ENCODE measurements at places on chromosomes 1 and 21.
A peak's percentile ranks its signal among the peaks of the same experiment; 100 is the strongest.

- no peak for DNase-seq
Measured at GRCh38 chr1:94362466-94363058, 55.6 kb upstream of the ABCD3 start.

DNA sequence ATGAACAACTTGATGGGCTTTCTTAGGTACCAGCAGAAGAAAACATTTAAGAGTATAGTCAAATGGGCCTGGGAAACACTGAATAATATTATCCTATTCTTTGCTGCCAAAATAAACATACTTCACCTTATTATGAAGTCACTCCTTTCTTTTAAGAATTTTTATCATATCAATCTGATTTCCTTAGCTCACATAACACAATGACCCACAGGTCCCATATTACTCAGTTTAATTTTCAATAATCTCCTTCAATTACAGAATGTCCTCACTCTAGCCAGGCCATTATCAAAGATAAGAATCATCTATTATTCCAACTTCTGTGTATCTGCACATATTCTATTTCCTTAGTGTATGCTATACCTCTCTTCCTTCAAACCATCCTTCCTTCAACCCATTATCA lies 63.0 kb downstream of the PIGK start:
- DNase-seq = no peak

GRCh38 chr1:174795806-174796205 lies 203.9 kb upstream of the CACYBP start:
- no peak for DNase-seq

DNA sequence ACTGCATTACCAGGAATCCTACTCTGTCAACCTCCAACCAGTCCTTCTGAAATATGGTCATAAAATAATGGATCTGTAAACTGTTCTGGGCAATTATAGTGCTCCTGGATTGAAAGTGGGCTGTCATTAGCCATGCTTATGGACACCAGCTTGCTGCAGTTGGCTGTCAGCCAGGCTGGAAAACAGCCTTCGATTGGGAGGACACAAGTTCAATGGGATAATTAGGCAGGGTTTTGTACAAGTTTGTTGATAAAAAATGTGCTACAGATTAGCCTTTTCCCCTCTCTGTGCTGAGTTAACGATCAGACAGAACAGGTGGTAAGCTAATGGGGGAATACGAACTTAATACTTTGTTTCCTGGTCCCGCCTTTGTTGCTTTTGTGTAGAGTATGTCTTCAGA lies 413.9 kb downstream of the DUSP10 start:
- DNase-seq = no peak

DNA sequence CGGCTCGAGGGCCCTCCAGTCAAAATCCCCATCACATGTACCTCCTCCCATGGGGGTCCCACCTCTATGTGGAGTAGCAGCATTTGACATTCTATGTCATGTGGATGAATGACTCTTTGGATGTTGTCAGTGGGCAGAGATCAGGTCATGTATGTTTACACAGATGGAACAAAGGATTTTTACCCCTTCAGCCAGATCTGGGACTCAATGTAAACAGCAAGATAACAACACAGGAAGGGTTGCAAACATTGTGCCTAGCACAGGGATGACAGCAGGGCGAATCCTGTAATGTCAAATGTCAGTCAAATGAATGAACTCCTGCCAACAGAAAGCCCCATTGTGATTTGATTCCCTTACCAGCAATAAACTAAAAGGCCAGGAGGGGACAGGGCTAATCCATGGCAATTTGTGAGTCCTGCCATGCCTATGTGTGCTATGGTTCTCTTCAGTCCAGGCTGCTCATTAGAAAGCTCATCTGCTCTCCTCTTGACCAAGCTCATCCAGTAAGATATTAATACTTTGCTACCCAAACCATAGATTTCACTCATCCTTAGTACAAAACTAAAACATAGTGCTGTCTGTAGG lies 60.3 kb downstream of the PGBD5 start:
- DNase-seq = no peak

DNA sequence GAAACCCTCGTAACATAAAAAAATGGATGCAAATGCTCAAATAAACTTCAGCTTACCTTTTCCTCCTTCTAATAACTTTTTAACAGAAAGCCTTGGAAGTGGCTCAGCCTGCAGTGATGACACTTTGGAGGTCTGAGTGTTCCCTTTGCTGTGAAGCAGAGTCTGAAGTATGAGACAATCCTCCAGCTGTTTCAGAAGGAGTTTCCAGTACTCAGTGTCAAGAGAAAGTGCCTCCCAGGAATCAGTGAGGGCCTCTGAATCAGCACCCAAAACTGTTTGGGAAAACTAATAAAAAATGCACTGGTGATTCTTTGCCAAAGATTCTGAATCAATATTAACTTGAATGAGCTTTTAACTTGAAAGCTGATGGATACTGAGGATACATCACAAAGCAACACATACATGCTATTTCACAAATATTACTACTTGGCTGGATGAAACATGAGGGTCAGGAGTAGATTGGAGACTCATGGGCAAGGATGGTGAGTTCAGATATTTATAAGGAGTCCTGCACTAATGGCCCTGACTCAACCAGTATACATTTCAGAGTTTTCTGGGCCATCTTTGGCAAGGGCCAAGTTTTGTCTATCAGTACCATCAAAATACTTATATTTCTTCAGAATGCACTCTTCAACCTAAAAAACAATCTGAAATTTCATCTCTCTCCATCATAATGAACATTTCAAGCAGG lies 77.0 kb downstream of the IARS2 start:
- no peak for DNase-seq

- no peak for DNase-seq
Measured at GRCh38 chr1:225201447-225201846, 226.4 kb downstream of the LBR start.

DNA sequence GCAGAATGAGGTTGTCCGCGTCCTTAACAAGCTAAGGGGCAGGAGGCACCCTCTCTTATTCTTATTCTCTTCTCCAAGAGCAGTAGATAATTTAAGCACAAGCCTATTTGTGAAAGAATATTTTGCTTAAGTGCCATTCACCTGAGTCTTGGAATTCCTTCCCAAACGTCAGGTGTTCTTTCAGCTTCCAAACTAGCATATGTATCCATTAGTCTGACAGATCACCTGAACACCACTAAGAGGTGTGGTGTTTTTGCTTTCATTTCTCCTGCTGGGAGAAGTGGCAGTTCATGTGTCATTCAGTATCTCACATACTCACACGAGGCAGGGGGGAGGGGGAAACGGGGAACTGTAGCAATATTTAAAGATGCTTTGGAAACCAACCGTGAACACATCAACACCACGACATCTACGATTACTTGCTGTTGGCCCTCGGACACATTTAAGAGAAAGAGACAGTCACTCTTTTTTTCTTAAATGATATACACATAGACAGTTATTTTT lies 45.5 kb upstream of the RBM15 start:
- DNase-seq = no peak

- DNase-seq = no peak
Measured at GRCh38 chr1:198455966-198456365, 84.5 kb downstream of the ATP6V1G3 start.

- DNase-seq = no peak
Measured at GRCh38 chr1:3312898-3313575, 141.4 kb upstream of the ARHGEF16 start.

DNA sequence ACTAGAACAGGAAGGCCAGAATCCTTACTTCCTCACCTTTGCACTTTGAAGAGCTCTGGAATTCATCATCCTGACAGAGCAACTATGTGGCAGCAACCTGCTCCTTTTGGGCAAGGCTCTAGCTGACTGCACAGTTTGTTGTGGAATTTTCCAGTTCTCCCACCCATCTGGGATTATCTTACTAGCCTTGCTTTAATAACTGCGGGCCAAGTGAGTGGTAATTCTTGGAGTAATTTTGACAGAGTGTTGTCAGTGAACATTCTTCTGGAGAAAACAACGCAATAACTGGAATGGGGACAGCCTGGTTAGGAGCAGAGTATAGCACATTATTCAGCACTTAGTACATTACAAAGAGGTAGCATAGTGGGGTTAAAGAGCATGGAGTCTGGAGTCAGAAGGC lies 75.3 kb downstream of the NTMT2 start:
- DNase-seq = no peak

DNA sequence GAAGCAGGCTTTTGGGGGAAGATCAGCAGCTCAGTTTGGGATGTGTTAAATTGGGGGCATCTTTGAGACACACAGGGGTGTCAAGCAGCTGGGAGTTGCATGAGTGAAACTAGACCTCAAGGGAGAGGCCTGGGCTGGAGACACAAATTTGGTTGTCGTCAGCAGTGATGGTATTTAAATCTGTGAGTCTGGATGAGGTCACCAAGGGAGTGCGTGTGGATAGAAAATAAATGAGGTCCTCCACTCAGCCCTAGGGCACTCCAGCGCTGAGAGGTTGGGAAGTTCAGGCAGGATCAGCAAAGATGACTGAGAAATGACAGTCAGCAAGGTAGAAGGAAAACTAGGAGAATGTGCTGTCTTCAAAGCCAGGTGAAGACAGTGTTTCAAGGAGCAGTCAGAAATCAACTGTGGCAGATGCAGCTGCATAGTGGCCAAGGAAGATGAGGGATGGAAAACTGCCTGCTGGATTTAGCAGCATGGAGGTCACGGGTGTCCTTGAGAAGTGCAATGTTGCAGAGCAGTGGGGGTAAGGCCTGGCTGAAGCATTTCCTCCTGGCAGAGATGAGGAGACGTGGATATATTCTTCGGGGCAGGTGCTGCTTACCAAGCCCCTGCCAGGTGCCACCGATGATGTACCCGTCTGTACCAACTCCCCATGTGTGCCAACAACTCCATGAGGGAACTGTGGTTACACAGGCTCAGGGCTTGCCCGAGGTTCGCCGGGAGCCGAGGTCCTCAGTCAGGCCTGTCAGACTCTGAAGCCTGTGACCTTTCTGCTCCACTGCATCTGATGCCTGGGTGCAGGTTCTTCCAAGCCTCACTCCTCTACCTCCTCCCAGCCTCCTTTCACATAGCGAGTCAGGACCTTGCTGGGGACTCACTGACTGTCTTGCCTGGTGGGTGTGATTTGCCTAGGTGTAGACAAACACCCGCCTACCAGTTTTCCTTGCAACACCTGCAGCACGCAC lies 11.3 kb downstream of the MAP7D1 start:
- no peak for DNase-seq

DNA sequence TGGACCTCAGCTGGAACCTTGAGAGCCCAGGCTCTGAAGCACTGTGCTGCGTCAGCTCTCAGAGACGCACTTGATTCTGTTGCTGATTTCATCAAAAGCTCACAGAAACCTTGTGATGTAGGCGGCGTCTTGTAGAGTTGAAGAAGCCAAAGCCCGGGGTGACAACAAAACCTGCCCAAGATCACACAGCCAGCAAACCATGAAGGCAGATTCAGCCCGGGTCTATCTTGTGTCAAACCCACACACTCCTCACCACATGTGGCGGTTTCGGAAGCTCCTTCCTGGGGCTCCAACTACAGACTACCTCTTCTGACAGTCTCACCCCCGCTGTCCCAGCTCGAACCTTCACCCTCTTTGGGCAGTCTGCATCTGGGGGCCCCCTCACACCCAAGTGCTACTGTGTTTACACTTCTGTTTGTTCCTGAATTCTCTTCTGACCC lies 50.4 kb downstream of the TENT5C start:
- peak; percentile 79 for DNase-seq

DNA sequence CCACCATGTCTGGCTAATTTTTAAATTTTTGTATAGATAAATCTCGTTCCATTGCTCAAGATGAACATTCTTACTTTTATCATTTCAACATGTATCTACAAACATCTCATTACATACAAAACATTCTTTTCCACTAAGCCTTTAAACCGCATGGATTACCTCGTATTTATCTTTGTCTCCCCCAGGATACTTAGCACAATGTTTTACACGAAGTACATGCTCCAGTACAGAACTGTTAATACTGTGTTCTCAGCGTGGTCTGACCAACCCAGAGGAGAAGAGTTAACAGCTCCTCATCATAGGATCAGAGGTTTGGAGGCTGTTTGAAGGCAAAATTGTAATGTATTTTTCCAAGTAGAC lies 7.4 kb downstream of the PIK3C2B start:
- DNase-seq = no peak

DNA sequence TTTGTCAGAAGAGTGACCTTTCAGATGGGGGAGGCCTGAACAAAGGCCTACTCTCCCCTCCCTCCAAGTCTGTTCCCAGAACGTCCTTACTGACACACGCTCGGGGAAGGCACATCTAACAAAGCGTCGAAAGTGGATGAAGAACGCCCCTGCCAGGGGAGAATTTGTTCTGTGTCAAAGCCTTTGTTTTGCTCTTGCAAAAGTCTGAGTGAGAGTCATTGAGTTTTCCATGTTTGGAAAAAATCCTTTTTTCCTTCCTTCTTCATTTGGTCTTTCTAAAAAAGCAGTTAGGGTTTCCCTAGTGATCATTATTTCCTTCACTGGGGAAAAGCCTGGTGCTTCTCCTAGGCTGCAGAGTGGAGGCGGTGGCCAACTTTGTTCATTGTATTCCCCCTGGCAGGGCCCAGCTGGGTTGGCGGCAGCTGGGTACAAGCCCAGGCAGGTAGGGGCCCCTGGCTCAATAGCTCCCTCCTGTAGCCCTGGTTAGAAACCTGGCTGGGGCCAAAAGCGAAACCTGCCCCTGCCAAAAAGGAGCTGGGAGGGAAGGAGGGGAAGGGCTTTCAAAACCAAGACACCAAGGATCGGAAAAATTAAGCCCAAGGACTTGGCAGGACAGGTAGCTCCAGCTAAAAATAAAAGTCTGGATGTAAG lies 81.1 kb downstream of the ITPKB start:
- DNase-seq = no peak

DNA sequence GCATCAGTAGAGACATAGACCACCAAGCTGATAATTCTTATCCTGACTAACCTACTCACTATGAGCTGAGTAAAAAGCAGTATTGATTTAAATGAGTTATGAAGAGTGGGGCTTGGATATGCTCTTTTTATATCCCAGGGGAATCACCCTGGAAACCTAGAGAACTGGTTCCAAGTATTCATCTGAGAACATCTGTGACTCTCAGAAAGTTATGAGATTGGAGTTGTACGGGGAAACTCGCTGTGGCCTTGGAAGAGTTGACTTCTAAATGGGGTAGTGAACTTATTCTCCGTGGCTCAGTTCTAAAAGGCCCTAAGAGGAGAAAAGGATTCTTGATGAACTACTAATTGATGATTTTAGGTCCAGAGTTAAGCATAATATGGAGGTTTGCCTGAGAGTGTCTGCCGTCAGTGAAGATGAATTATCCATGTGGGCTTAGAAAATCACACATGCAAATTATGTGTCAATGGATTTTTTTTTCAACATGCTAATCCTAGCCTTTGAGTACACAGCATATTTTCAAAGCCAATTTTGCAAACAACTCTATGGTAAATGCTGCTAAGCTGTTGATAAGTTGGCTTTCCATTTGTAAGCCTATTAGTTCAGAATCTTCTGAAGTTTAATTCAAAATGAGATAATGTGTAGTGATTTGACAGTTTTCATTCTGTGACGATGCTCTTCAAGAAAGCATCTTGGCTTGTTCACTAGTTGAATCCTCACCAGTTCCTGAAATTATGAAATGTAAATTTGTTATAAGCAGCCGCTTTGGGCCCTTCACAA lies 122.7 kb downstream of the FGGY start:
- DNase-seq = no peak

- no peak for DNase-seq
Measured at GRCh38 chr1:70429757-70430156, 18.7 kb downstream of the CTH start.

Measured in CD4-positive, alpha-beta T cell treated with Interleukin-6 at 100 ng/mL for 8 hours (primary cell).